ENCODE measurements at places on chromosomes 2 and 18.
A peak's percentile ranks its signal among the peaks of the same experiment; 100 is the strongest.

GRCh38 chr2:161237392-161238264 is 70.6 kb upstream of the PSMD14 start:
- DNase-seq = no peak

DNA sequence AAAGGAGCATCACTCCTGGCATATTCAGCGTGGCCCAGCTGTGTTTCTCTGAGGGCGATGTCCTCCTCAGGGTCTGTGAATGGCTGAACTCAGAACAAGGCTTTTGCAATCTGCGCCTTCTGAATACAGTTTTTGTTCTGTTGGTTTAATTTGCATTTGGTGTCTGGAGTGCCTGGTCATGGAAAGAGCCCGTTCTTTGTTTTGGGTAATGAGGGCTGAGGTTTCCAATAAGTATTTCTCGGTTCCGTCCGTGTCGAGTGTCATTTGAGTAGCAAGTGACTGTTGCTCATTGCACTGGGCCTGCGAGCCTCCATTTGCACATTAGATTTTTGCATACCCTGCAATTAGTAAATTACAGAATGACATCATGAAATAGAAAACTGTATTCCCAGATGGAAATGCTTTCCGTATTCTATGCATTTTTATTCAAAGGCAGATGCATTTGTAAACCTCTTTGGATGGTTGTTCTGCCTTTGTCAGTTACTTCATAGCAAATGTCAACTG is 57.3 kb downstream of the NEDD4L start:
- no peak for DNase-seq

- no peak for DNase-seq
These were observed 188.5 kb downstream of the EIPR1 start for GRCh38 chr2:3189076-3189591.

DNA sequence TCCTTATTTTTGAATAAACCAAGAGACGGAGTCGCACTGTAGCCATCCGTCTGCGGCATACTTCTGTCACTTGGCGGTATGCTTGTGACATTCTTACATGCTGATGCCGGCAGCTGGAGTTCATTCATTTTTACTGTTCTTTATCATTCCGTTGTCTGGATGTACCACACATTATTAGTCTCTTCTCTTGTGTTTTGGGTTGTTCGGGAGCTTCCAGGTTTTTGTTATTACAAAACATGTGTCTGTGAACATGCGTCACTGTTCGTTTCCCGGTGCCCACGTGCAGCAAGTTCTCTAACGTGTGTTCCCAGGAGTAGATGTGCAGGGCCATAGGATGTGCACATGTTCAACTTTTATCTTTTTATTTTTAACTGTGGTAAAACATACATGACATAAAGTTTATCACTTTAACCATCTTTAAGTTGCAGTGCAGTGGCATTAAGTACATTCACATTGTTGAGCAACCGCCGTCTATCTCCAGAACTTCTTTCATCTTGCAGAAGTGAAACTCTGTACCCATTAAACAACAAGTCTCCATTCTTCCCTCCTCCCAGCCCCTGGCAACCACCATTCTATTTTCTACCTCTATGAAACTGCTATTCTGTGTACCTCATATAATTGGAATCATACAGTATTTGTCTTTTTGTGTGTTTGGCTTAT is 40.1 kb downstream of the MTCL1 start:
- no peak for DNase-seq

DNA sequence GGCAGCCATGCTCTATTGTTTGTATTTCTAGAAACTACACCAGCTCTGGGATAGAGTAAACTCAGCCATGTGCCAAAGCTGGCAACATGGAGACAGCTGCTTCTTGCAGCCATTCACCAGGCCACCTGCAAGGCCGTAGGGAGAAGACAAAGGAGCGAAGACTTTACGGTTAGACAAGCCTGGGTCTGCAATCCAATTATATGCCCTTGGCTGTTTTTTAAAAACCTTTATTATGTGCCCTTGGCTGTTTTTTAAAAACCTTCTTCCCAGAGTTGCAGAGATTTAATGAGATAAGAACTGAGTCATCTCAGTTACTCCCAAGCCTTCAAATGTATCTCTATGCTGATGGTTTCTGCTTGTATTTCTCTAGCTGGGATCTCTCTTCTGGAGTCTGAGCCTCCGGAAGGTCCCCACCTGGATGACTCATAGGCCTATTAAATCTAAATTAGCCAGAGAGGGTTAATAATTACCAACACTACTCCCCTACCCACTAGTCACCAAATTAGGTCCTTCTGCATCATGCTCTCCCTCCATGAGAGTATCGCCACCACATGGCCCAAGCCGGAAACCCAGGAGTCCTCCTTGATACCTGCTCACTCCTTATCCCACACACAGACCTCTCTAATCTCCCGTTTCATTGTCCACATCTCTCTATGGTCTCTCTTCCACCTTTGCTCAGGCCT is 17.5 kb upstream of the DPP4 start:
- peak; percentile 33 for DNase-seq

DNA sequence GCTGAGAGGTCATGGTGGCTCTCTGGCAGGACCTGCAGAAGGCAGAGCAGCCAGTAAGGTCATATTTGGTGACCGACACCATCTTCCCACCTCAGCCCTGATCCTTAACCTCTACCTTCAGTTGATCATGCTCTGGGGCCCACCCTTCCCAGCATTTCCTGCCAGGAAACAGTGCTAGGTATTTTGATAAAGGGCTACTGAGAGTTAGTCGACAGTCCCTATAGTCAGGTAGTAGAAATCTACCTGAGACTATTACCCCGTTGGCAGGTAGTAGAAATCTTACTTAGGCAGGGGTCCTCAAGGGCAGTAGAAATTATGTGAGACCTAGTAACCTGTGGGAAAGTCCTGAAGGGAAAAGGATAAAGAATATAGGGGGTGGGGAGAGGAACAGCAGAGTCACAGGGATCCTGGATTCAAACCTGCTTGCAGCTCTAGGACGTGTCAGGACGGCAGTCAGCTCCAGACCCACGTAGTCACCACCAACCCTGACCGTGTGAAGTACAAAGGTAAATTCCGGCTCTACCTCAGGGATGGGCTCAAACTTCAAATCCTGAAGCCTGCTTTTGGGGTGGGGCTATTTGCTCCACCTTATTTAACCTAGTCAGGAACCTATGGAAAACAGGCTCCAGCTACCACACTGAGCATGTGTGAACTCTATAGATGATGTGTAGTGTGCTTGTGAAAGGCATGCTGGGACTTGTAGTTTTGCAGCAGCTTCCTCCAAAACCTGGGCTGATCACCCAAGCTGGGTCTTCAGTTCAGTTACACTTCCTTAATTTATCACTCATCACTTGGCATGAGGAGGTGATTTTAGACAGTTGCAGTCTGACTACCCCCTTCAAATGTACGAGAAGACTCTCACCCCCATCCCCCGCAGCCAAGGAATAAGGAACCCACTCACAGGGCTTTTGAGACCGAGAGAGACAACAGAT is at the start of gene DQX1:
TSS of gene DQX1 (minus strand) at position 515 of the 932 bp plus-strand sequence. CDS start at position 13, 502 bp downstream.
- DNase-seq = no peak

DNA sequence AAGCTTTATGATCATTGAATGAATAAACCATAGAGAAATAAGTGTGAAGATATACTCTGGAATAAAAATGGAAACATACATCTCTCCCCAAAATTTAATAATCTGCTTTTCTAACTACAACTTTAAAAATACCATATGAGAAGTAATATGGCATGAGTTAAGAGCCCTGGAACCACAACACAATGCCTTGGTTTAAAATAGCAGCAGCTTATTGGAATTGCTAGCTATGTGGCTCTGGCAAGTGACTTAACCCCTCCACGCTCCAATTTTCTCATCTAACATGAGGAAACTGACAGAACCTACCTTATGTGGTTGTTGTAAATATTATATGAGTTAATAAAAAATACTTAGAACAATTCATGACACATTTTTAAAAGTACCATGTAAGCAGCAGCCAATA is 76.4 kb downstream of the VPS54 start:
- no peak for DNase-seq

DNA sequence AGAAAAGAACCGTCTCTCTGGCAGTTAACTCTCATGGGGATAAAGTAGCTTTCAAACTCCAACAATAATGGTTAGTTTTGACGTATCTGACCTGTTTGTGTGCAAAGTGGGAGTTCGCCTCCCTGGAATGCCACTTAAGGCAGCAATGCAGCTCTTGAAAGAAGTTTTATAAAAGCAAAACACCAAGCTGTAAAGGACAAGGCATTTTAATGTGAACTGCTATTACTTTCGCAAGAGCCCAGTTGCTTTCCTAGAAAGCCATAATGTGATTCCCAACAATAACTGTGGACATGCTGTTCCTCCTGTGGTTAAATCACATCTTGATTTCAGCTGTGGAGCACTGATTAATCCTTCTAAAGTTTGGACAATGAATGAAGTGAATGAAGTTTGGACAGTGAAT is 303.7 kb downstream of the PTPRM start:
- DNase-seq = no peak

GRCh38 chr2:132627536-132627935 is 42.5 kb downstream of the LYPD1 start:
- no peak for DNase-seq

- DNase-seq = no peak
These were observed 34.1 kb upstream of the REEP1 start for GRCh38 chr2:86371527-86371926.
